ENCODE measurements at places on chromosomes 4 and X. TPM values are rescaled to one million over a fixed set of nuclear protein-coding genes. Genes with fewer than 3 reads are reported as not detected.

Gene HS6ST2
- polyA plus RNA-seq, result not detected

Gene OTUD6A
- not detected for polyA plus RNA-seq

Gene MAGEC3
- not detected for polyA plus RNA-seq

Gene GPR34
- not detected for polyA plus RNA-seq

Gene CCDC160
- polyA plus RNA-seq, result not detected

Gene WDR17
- 0.29 TPM for polyA plus RNA-seq

Gene METAP1
- 35.9 TPM for polyA plus RNA-seq

Gene AMMECR1
- 15.3 TPM for polyA plus RNA-seq

Gene HAND2
- polyA plus RNA-seq, result 19.3 TPM

Gene PRAF2
- polyA plus RNA-seq, result 141 TPM

Data from GM23248 (cell line).